ENCODE measurements at places on chromosomes 1 and 21. TPM values are rescaled to one million over a fixed set of nuclear protein-coding genes. Genes with fewer than 3 reads are reported as not detected.

GRCh38 chr1:1599030-1599934, 653 bp downstream of the FNDC10 start:
- H3K27me3 ChIP-seq: no peaks in the 10 kb centered on the region
- H3K4me3 ChIP-seq: peak overlapping the region; percentile 37
- H3K36me3 ChIP-seq: no peaks in the 10 kb centered on the region

DNA sequence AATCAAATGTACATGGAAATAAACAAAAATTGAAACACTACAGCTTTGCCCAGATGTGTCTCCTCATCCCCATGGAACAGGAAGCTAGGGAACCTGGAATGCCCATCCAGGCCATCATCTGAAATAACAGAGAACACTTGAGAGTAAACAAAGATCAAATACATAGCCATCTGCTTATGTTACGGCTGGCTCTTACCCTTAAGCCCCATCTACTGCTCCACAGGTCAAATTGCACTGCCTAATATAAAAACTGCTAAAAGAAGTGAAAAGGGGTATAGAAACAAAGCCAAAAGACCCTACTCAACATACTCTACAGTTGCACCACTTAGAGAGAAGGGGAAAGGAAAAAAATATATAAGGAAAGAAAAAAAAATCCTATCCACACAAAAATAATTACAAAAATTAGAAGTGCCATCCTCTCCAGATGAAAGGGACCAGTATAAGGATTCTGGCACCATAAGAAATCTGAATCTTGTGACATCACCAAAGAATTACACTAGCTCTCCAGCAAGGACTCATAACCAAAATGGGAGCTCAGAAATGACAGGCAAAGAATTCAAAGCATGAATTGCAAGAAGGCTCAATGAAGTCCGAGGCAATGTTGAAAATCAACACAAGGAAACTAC, 26.9 kb downstream of the OR6Y1 start:
- H3K36me3 ChIP-seq: no peaks in the 10 kb centered on the region
- no peak overlapping the region for H3K27ac ChIP-seq
- H3K27me3 ChIP-seq: no peaks in the 10 kb centered on the region
- no peak overlapping the region for H3K4me3 ChIP-seq
- DNase-seq: no peak
- H3K4me1 ChIP-seq: no peaks in the 10 kb centered on the region

DNA sequence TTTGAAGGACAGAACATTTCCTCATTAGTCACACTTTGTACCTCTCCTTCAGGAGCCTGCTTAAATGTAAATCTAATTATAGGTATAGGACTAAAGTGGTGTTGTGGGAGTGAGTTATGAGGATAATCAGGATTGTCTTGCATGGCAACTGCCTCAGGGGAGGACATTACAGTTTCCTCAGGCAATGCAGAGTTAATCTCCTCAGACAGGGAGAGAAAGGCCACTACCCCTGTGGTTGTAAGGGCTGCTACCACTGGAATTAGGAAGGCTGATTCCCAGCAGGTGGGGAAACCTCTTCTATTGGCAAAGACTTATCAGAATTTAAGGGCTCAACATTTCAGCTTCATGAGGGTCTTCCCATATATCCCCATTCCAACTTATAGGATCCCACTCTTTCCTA, 286.8 kb upstream of the PBX1 start:
- no peaks in the 10 kb centered on the region for H3K27me3 ChIP-seq
- H3K4me1 ChIP-seq: no peaks in the 10 kb centered on the region

GRCh38 chr1:157231846-157232525, 93.8 kb upstream of the ETV3 start:
- H3K27ac ChIP-seq: no peak overlapping the region
- no peak for DNase-seq
- H3K4me3 ChIP-seq: no peak overlapping the region
- no peaks in the 10 kb centered on the region for H3K36me3 ChIP-seq

Gene CLIC4
- total RNA-seq: 740 TPM

Data from thoracic aorta (tissue), 2 donors.